ENCODE measurements at places on chromosomes 5 and 9.

DNA sequence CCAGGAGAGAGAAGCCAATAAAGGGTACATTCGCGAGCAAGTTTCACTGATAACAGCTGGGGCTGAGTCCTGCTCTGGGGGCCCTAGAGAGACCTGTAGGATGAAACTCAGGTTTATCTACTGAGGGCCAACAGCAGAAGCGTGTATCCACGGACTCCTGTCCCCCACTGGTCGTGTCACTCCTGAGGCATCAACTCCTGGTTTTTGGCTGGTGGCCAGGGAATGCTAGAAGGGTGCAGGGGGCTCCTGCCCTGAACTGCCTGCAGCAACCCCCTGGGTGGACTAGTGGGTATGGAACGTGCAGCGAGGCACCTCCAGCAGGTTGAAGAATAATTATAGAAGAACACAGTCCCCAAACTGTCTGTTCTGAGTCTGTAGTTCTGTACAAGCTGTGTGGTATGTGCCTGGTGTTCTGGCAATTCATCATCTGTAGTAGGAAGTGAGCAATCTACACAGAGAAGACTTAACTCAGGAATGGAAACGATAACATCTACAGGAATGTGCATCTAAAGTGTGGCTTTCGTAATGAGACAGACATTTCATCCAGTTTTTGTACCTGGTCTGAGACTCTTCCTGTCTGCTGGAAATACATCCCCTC is 64.5 kb upstream of the GNA14 start:
- DNase-seq = no peak

GRCh38 chr5:87383216-87383615 is 29.5 kb downstream of the CCNH start:
- no peak for DNase-seq

DNA sequence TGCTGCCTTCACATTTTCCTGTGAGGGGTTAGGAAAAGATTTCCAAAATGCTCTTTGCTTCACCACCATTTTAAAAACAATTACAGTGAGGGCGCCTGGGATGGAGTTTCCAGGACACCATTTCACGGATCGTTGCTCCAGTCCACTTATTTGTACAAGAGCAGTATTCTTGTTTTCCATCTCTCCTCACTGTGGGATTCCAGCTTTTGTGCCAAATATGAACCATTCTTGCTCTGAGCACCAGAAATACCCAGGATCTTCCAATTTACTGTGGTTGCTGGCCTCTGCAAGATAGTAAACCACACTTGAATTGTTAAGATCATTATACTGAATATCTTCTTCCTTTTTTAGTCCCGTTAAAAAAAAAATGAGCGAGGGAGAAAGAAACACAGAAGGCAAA is 899.5 kb downstream of the TLE1 start:
- DNase-seq = no peak

- no peak for DNase-seq
These were observed 2.5 kb downstream of the DOK3 start for GRCh38 chr5:177507165-177507564.

- DNase-seq = no peak
These were observed 479.2 kb upstream of the TUSC1 start for GRCh38 chr9:26157411-26157810.

GRCh38 chr5:173735691-173736090 is 119.2 kb upstream of the BOD1 start:
- no peak for DNase-seq

DNA sequence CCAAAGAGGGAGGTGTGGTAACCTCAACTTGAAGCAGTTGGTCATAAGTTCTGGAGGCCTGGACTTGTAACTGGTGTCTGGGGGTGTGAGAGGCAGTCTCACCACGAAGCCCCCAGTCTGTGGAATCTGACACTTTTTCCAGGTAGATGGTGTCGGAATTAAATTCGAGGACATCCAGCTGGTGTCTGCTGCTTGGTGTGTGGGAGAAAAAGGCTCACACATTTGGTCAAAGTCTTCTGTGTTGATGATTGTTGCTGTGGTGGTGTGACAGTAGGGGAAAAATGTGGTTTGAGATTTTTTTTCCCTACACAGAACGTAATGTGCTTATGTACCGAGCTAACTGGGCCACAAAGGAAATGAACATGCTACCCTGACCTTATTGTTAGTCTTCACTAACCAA is 251.9 kb downstream of the MAT2B start:
- DNase-seq = no peak

DNA sequence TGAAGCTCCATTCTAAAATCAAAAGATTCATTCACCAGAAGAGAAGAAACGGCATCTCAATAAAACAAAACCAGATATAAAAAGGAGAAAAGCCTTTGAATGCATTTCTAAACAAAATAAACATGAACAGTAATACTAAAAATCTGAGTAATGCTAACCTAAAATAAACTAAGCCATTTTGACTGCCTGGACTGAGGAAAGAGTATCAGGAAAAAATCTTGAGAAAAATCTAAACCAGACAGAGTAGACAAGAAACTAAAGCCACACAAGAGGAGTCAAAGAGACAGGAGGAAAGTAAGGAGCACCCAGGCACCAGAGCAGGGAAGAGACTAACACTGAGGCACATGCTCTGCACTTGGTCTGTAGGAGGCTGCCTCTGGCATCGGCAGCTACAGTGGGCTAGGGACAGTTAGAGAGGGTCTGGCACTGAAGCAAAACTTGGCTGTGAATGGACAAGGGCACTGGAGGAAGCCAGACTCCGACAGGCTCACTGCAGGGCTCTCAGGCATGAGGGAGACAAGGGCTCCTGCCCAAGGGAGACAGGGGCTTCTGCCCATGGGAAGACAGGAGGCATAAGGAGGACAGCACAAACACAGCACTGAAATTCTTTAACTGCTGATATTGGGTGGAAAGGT is 50.2 kb downstream of the DROSHA start:
- no peak for DNase-seq

DNA sequence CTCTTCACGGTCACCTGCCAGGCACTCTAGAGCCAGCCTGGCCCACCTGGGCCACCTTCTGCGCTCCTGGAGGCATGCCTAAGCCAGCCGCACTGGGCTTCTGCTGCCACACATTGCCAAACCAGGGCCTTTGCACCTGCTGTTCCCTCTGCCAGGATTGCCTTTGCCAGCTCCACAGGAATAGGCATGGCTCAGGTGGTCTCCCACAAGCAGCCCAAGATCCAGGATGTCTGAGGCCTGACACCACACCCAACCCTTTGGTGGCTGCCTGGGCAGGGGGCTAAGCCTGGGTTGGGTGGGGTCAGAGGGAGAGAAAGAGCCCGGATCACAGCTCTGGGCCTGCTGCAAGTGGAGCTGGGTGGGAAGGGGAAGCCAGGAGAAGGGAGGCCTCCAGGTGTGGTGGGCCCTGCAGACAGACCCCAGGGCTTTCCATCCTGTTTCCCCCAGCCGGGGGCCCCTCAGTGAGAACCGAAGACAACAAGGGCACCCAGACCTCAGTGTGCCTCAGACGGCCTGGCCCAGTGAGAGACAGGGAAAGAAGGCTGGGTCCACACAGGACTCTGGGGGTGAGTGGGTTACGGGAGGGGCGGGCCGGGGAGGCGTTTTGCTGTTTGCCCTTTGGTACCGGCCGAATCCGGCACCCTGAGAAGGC is 672 bp upstream of the SUSD3 start:
- no peak for DNase-seq

- no peak for DNase-seq
These were observed 214.2 kb downstream of the FSTL4 start for GRCh38 chr5:133397990-133398645.

DNA sequence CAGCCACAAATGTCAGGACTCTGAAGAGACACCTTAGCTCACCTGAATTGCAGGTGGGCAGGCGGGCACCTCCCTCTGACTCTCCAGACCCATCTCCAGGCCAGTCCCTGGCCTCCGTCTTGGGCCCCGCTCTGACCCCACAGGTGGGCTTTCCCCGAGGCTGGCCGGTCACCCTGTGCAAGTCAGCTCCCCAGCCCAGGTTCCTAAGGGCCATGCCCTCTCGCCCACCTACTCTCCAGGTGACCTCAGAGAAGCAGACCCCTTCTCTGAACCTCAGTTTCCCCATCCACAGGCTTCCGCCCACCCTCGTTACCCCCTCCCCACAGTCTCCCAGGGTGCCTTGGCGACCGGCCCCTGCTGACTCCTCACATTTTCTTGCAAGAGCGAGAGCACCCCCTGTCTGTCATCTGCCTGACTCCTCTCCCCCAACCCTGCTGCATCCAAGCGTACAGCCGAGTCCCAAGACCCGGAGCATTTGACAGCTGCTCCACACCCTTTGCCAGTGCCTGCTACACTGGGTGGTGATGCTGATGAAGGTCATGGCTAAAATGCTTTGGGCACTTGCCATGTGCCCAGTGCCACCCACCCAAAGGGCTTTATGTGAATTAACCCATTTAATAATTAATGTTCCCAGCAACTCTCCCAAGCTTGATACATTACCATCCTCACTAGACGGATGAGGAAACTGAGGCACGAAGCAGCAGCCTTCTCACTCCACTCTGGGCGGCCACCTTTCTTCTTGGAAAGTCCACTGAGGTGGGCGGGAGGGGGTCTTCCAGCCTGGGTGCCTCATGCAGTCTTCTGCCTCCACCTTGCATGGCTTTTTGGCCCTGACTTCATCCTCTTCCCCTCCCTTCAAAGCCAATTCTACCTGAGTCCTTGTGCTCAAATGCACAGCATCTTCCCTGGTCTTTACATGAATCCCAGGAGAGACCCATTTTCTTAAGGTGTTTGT is 51.1 kb upstream of the ORM1 start:
- DNase-seq = no peak

DNA sequence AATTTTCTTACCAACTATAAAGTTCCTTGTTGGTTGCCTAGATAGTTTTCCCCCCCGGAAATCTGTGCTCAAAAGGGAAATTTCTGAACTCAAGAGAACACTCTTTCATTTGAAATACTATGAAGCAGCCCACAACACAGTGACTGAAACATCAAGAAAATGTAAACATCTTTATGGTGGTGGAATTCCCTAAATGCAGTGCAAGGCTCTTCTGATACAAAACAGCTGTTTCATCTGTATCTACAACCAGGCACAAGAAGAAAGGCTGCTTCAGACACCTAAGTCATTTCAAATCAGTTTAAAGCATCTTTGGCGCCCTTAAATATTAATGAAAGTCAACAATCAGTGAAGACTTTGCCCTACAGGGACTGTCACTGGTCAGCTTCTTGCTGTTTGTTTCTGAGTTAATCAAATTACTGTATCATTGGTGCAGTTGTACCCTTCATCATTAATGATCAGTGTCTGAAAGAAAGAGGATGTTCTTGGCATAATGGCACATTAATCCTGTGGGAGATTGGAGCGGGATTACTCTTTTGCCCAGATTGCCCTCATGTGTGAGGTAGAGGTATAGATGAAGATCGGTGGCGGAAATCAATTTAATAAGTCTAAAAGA is 947.0 kb downstream of the NR2F1-AS1 start:
- no peak for DNase-seq

GRCh38 chr9:15606643-15607472 is 54.0 kb downstream of the CCDC171 start:
- DNase-seq = no peak

DNA sequence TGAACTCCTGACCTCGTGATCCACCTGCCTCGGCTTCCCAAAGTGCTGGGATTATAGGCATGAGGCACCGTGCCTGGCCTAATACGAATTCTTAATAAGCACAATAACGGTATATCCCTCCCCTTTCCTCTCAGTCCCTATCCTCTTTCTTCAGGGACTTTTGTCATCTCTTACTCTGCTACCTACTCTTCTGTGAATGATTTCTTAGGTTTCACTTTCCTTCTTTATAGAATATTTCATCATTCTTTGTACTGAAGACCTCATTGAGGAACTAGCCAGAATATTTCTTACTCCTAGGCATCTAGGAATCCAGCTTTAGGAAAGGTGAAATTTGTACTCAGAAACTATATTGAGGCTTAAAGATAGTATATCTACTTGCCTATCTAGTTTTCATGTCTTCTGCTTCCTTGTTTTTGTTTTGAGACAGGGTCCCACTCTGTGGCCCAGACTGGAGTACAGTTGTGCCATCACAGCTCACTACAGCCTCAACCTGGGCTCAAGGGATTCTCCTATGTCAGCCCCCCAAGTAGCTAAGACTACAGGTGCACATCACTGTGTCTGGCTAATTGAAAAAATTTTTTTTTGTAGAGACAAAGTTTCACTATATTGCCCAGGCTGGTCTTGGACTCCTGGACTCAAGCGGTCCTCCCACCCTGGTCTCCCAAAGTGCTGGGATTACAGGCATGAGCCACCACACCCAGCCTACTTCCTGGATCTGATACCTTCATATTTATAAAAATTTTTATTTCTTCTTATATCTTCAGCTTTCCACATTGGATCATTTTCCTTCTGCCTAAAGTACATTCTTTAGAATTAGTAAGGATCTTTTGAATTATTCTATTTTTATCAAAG is 69.7 kb downstream of the GPBP1 start:
- DNase-seq = no peak

Measured in type B pancreatic cell (in vitro differentiated cells).